Progenitor cell of endocrine pancreas (in vitro differentiated cells): ENCODE measurements at places on chromosomes 2 and 18. TPM values are rescaled to one million over a fixed set of nuclear protein-coding genes. Genes with fewer than 3 reads are reported as not detected.

Gene CLASP1
- 98.4 and 102 TPM in 2 replicates for total RNA-seq

Gene FSHR
- 0.44 and 0.74 TPM in 2 replicates for total RNA-seq

Gene INHBB
- 0.16 TPM in 1 of 2 replicates, not detected in the other for total RNA-seq

Gene FMNL2
- 99.5 and 108 TPM in 2 replicates for total RNA-seq

Gene MAP3K19
- not detected in 2 replicates for total RNA-seq
